ENCODE measurements at places on chromosomes 2 and 18.

DNA sequence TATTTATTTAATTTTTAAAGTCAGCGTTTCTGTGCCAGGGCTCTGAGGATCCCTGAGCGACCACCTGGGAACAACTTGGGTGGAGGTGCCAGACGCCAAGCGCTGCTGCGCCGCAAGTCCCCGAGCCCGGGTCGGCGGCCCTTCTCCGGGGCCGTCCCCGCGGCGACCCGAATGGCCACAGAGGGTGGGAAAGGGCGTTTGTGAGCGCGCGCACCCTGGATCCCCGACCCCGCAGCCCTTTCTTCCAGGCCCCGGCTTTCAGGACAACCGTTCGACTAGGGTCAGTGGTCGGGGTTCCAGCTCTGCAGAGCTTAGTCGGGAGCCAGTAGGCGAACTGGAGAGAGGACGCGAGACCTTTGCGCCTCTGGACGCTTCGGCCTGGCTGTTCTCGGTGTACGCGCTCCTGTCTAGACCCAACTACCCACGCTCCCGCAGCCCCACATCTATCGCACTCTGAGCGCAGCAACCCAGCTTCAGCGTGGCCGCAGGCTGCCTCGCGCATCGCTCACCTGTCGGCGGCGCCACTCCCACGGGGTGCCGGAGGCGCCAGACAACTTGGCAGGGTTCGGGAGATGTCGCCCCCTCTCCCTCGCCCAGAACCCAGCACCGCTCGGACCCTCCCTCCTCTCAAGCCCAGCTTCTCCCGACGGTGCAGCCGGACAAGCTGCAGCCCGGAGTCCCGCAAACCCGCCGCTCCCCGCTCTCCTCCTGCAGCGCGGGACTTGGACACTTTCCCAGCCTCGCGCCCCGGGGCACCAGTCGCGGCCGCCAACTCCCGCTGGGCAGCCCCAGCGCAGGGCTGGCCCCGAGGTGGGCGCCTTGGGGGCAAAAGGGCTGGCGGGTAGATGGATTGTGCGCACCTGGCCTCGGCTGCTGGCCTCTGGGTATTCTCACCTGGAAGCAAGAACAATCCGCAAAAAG is 758 bp downstream of the LYPD1 start:
- DNase-seq: no peak

DNA sequence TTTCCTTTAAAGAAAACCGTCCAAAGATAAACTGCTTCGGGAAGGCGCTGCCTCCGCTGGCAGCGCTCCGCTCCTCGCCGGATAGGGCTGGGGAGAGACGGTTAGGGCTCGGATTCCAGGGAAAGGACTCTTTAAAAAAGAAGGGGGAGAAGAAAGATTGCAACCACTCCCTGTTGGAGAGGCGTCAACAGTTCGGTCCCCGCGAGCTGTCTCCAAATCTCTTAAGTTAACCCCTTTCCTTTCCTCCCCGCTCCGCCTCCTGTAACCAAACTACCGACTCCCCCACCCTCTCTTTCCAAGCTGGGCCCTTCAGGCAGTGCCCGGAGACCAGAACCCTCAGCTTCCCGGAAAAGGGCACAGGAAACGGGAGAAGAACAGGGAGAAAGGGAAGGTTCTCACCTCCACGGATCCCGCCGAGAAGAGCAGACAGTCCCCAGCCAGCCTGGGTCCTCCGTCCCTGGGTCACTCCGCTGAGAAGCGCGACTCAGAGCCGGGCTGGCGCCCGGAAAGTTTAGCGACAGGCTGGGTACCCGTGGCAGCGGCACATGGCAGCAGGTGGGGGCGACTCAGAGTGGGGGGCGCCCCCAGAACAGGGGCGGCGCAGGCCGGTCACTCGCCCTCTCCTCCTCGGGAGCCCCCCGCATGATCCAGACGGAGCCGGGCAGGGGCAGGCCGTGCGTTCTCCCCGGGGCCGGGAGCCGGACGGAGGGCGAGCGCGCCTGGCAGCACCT is 675 bp downstream of the FZD5 start:
- DNase-seq: no peak

GRCh38 chr18:37673671-37674070 is 108.1 kb upstream of the CELF4 start:
- no peak for DNase-seq

DNA sequence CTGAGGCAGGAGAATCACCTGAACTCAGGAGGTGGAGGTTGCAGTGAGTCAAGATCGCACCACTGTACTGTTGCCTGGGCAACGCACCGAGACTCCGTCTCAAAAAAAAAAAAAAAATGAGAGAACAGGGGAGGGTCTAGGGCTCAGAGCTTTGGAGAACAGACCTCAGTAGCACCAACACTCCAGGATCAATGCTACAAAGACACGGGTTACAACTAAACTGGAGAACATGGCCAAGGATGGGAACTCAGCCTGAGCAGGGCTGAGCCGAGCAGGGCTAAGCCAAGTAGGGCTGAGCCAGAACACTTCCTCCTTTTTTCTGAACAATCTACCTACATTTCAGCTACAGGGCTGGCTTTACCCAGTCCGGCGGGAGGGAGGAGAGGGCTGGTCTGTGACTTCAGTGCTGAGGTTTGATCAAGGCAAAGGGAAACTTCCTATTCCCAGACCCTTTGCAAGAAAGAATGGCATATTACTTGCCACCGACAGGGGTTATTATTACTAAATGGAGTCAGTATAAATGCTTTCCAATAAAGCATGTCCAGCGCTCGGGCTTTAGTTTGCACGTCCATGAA is 2.9 kb upstream of the CASP8 start:
- DNase-seq: peak; percentile 50

DNA sequence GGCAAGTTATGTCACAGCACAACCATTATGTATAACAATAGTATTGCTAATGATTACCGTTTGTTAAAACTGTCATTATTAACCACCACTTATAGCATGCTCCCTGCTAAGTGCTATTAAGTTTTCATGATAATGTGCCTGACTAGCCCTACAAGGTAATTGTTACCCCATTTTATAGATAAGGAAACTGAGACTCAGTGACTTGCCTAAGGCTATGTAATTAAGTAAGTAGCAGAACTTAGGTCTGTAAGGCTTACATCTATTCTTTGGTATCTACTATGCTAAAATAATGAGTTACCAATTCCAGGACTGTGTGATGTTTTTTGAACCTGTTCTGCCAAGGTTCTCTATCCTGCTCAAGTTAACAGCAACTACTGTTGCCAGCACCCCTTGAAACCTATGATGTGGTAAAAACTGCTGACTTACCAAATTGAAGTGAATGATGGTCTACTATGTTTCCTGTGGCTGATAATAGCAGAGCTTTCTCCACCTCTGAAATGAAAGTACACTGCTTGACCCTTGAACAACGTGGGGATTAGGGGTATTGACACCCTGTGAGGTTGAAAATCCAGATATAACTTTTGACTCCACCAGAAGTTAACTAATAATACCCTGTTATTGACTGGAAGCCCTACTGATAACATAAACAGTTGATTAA is 18.2 kb downstream of the ACVR2A start:
- no peak for DNase-seq

- no peak for DNase-seq
Measured at GRCh38 chr18:76923485-76924085, 101.2 kb downstream of the ZNF236 start.

DNA sequence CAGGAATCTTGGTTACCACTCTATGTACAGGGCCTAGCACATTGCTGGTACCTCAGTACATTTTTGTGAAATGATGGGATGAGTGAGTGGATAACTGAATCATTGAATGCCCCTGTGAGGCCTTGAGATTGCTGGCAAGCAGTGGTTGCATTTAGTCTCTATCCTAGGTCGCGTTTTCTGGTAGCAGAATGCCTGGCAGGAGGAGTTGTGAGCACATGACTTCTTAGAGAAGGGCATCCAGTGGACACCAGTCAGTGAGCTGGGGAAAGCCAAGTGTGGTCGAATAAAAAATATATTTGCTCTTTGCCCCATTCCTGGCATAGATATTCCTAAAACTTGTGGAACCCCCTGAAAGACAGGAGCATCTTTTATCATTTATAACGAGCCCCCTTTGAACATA is 61.8 kb upstream of the SMAD2 start:
- no peak for DNase-seq

Data from T-helper 22 cell (primary cell).